ENCODE measurements at places on chromosomes 7 and 10. TPM values are rescaled to one million over a fixed set of nuclear protein-coding genes. Genes with fewer than 3 reads are reported as not detected.

The HPSE2 gene
- polyA plus RNA-seq = 2.0 TPM

The LRRC4 gene
- 8.1 TPM for polyA plus RNA-seq

The ITPRID1 gene
- 0.18 TPM for polyA plus RNA-seq

The CCL26 gene
- polyA plus RNA-seq = 0.24 TPM

The OR6V1 gene
- polyA plus RNA-seq = not detected

The FAM25G gene
- polyA plus RNA-seq = not detected

The GHRHR gene
- 0.23 TPM for polyA plus RNA-seq

The MYOZ1 gene
- 1.4 TPM for polyA plus RNA-seq

The DIP2C gene
- 20.7 TPM for polyA plus RNA-seq

The NANOS1 gene
- 4.7 TPM for polyA plus RNA-seq

DNA sequence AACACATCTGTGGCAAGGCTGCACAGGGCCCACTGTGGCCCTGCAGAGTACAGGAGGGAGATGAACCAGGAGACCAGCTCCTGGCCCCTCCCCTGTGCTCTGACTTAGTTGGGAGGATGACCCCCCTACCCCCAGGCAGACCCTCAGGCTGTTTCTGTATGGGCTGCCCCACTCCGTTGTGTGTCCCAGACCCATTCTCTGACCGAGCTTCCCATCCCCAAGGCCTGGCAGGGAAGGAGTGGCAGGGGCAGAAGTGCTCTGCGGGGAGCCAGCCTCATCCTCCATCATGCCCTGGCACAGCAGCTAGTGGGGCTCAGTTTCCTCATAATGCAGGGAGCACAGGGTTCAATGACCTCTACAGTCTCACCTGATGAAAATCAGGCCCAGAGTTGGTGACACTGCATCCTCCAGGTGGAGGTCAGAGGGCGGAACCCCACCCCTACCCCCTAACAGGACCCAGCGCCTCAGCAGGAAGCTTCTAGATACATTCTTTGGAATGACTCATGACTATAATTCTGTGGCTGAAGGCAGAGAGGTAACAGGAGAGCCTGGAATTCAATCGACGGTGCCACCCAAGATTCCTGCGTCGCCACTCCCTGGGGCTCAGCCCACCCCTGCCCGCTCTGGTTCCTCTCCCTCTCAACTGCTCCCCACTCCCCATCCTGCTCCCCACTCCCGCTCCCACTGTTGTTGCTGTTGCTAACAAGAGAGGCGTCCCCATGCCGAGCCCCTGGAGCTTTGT is 18.2 kb downstream of the PODXL start:
- no peak for DNase-seq

GRCh38 chr10:22764639-22765038 is 50.3 kb upstream of the PIP4K2A start:
- no peak for DNase-seq

DNA sequence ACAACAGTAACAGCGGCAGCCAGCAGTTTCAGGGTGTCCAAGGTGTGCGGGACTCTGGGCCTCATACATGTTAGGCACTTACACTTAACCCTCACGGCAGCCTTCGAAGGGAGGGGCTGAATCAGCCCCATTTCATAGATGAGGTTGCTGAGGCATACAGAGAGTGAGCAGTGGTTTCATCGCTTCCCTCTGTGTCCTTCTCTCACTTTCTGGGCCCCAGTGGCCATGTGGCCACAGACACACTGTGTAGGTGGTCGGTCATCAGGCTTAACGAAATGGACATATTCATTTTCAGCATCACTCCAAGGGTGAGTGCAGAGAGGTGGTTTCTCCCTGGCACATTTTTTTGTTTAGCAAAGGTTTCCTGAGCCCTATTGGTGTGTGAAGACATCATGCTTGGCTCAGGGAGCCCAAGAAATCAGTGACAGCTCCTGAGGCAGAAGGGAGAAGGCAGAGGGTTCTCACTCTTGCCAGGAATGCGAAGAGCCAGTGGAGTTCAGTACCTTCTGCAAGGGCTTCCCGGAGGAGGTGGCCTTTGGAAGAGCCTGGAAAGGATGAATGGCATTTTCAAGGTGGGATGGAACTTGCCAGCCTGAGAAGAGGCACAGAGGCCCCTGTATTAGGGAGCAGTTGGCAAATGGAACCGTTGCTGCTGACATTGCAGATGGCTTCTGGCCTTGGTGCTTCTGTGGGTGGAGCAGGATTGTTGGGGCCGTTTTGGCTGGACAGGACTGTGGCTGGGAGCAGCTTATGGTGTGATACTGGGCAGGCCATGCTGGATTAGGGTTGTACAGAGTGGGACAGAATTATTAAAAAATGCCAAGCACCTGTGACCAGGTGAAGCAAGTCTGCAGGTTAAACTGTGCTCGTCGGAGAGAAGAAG is 61.7 kb upstream of the PPIF start:
- no peak for DNase-seq

DNA sequence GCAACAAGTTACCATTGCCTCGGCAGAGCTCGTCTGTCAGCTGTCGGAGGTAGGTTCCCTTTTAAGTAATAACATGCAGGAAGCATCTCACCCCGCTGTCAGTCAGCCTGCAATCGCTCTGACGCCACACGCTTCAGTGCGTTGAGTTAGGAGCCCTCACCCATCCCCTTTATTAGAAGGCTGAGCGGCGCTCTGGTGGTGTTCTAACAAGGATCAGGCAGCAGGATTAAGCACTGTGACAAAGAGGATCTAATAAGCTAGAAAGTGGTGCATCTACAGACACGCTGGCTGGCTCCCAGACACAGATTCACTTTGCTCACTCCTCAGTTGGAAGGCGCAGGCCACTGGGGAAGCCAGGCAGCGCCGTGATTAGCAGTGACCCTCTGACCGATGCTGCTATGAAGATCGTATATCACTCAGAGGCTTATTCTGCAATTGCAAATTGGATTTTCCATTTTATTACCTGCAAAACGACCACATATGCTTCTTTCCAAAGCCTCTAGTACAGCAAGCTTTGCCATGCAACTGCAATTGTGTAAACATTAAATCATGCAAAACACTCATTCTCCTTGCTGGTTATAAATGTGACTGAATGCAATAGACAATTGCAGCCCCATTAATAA is 117.7 kb downstream of the RSU1 start:
- DNase-seq = no peak

DNA sequence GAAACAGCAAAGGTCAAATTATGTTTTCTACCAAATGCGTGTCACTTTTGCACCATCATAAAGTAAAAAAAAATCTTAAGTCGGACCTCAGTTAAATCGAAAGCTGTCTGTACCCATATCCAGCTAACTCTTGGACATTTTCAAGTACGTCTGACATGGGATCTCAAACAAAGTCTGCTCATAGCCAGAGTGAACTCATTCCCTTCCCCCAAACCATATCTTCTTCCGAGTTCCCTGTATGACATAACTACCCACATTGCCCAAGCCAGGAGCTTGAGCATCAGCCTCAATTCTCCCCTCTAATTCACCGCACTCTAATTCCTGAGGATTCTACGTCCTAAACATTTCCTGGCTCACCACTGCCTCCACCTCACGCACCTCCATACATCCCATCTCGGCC is 44.8 kb upstream of the TARP start:
- no peak for DNase-seq

DNA sequence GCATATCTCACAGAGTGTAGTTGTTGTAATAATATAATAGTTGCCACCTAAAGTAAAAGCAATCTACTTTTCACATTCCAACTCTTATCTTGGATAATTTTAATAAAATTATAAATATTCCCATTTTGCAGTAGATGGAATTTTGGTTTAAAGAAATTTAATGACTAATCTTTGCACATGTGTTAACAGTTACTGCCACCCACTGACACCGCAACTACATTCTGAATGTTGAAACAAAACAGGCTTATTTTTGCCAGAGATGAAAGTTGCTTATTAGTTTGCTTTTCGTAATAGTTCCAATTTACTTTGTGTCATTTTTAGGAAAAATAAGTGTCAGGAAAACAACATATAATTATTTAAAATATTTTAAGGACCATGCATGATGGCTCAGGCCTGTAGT is 557.5 kb upstream of the PCDH15 start:
- no peak for DNase-seq

DNA sequence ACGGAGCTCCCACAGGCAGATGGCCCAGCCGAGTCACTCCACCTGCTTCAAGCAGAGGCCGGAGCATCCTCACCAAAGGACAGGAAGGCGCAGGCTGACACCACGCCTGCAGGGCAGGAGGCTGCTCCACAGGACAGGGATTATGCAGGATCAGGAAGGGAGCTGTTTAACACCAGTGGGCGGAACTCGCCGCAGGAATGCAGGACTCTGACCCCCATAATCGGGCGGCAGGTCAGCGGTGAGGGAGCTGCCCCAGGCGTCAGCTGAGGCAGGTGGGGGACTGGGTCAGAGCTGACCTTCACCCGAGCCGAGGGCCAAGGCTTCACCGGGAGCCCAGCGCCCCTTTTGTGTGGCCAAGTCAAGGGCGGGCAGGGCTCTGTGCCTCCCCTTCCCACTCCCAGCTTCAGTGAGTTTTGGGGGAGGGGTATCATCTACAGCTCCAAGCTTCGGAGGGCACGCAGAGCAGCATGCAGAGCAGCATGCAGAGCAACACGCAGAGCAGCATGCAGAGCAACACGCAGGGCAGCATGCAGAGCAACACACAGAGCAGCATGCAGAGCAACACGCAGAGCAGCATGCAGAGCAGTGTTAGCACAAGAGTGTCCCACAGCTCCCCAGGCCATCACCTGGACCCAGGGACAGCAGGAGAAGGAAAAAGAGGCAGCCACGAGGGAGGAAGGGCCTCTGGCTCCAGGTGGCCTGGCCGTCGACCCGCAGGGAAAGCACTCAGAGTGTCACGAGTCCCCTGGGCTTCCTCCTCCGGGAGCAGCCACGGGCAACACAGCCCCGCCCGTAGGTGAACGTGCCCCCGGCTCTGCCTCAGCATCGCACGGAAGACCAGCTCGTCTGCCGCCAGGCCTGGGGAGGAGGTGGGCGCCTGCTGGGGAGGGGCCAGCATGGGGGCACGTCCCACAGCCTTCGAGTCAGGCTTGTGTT is 151.7 kb upstream of the PPP2R2D start:
- no peak for DNase-seq

DNA sequence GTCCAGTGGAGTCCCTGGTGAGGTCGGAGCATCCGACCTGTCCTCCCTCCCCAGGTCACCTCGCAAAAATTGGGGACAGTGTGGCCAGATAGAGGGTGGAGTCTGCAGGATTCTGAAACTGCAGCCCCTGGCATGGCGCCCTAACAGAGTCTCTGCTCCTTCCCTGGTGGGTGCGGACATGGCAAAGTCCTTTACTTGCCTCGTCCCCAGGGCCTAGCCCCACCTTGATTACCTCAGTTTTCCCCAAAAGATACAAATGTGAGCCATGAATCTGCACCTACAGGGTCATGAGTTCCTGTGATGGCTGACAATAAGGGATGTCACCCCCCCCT is 47.7 kb downstream of the NPVF start:
- no peak for DNase-seq

GRCh38 chr7:2802101-2802500 is 42.0 kb downstream of the GNA12 start:
- DNase-seq = no peak

GRCh38 chr10:113523071-113523470 is 29.8 kb upstream of the HABP2 start:
- DNase-seq = no peak

- DNase-seq = no peak
These were observed 1383.2 kb upstream of the CELF2 start for GRCh38 chr10:9634466-9634865.

DNA sequence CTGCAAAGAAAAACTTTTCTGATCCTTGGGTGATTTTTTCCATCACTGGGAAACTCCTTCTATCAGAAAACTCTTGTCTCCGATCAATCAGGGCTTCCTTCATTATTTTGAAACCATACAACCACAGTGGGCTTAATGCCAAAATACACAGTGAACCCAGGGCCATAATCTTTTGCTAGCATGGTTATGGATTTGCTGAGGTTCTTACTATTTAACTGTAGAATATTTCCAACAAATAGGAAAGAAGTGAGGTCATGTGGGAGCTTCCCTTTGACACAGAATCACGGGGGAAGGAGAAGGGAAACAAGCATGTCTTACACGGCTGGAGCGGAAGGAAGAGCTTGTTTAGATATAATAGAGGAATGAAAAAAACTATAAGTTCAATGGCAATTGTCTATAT is 1241.7 kb downstream of the REEP3 start:
- no peak for DNase-seq

DNA sequence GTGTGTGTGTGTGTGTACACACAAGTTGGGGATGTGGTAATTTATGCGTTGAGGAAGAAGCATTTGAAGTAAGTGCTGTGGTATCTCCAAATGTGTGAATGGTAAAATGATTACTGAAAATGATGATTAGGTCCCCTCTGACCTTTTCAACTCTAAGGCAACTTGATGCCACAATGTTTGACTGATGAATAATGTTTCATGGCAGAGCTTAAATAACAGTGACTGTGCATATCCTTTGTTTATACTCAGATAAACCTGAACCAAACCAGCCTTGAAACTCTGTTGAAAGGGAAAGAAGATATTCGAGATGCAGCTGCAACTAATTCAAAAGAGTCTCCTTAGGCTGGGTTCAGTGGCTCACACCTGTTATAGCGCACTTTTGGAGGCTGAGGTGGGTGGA is 64.8 kb upstream of the YAE1 start:
- DNase-seq = no peak

GRCh38 chr10:24947304-24948097 is 4.9 kb downstream of the PRTFDC1 start:
- DNase-seq = no peak

Data from left renal pelvis (tissue), 4 donors.